Stimulated activated CD4-positive, alpha-beta T cell treated with anti-CD3 and anti-CD28 coated beads, Interleukin-2, amount 100 ng/mL, for 4 hours (primary cell): ENCODE measurements at places on chromosomes 4 and X.

GRCh38 chr4:96194993-96195392 is 355.1 kb downstream of the PDHA2 start:
- no peak for DNase-seq

DNA sequence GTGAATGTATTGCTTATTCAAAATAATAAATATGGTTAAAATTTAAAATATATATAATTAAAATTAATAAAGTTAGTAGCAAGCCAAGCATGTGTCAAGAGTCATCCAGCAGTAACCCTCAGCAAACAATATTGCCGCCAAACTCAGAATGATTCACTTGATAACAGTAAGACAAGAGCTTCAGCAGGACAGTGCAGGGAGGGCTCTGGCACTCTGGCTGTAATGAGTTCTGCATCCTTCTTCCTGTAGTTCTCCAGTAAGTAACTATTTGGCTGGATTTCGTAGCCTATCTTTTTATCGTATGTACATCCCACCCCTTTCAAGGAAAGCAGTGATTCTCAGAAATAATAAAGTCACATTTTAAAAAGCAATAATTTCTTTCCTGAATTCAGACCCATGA is 17.6 kb downstream of the OTUD6A start:
- no peak for DNase-seq

DNA sequence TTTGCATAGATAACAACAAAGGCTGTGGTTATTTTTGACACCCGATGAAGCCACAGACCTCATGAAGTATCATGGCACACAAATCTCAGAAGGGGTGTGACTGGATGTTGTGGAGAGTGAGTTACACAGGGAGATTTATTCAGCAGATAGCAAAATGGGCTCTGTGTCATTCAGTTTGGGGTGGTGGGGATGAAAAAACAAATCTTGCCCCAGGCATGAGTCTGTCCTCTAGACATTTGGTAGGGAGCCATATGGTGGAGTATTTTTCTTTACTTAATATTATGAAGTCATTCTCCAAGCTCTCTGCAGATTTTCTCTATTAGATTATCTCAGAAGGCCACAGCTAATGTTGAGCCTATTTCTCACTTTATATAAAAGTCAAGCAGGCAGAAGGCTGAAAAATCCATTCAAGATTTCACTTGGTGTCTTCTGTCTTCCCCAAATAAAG is 277.1 kb upstream of the TENM3 start:
- DNase-seq = no peak

DNA sequence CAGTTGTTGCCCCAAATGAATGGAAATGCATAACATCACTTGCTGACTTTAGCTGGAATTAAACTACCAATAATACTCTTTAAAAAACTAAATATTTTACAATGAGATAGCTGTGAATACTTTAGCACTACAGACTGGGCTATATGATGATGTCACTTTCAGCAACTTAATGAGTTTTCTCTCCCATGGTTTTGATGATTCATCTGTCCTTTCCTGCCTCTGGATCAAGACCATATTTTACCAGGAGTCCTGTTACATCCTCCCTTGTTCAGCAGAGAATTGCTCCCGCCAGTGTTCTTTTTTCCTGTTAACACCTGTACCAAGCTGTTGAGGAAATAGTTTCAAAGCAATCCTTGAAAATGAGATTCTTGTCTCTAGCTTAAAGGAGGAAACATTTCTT is 543.0 kb downstream of the SPRY1 start:
- DNase-seq = no peak

DNA sequence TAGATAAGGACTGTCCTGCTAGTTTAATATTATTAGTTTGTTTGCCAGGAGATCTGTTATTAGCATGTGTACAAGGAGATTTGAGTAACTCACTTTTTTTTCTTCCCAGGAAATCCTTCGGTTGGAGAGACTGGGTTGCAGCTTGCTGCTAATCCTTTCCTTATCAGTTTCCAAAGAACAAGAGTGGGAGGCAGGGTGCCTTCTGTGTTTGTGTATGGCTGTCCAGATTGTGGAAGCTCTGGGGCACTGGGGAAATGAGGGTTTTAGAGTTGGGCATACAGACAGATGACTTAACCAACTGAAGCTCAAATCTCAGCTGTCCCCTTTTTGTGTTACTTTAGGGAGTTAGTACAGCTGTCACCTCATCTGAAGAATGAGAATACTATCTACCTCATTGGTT is 12.6 kb upstream of the SUPT20HL1 start:
- DNase-seq = no peak
